ENCODE measurements at places on chromosomes 6 and 20. TPM values are rescaled to one million over a fixed set of nuclear protein-coding genes. Genes with fewer than 3 reads are reported as not detected.

GRCh38 chr6:82030301-82030700, 217.2 kb downstream of the IBTK start:
- no peak for DNase-seq

- DNase-seq, result peak; percentile 12
These were observed 112.4 kb downstream of the TIAM2 start for GRCh38 chr6:155107432-155108069.

DNA sequence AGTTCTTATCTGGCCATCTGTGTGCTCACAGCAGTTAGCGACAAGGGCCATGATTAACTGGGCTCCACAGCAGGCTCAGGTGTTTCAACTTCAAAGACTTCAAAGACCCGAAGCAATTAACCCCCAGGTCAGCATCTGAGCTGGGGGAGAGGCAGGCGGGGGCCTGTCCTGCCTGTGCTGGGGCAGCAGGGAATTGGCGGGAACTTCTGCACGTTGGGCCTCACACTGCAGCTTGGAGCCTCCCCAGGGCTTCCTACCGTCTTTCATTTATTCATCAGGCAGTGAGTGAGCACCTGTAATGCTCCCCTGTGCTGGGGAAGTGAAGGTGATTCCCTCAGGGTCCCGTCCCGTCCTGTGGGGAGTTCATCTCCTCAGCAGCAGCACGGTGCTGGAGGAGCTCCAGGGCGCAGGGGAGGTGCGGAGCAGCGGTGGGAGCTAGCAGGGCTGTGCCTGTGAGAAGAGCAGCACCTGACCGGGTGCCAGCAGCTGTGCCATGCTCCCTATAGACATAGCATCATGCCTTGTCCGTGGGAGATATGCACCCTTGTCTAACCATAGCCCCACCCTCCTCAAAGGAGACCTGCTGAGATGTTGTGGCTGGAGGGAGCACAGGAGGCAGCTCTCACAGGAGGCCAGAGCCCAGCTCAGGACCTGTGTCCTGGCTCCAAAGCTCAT, 51.8 kb upstream of the FRMD1 start:
- DNase-seq, result peak; percentile 26

GRCh38 chr6:71403422-71404134, 115.0 kb downstream of the OGFRL1 start:
- DNase-seq, result no peak

Gene MCCD1
- total RNA-seq, result not detected
